ENCODE measurements at places on chromosomes 12 and 14.

GRCh38 chr14:100306998-100307765, 938 bp upstream of the SLC25A29 start:
- no peak for DNase-seq

DNA sequence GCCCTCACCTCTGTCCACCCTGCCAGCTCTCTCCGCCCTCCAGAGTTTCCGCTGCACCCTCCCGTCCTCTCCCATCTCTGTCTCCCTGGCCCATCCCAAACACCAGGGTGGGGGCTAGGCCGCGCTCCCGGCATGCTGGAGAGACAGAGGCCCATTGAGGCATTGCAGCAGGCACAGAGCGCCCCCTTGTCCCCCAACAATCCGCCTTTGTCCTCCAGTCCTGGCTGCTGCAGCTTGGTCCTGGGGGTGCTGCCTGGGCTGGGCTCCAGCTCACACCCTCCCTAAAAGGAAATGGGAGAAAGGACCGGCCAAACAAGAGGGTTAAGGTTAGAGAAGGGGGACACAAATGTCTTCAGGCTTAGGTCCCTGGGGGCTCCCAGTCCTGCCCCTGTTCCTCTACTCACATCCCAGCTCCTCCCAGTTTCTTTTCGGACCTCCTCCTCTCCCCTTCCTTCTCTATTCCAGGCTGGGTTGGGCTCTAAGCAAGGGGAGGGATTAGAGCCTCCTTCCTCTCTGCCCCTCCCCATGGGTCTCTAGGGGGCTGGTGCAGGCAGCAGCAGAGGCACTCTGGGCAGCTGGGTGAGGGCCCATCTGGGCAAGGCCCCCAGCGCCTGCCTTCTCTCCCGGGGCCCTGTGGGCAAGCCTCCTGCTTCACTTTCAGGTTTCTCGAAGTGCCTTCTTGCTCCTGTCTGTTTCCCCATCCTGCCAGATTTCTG, at the start of gene CMTM5:
Gene CMTM5 (plus strand): TSS at position 565 of the 716 bp plus-strand sequence. CDS start 206 bp downstream, outside the sequence.
- DNase-seq = no peak

GRCh38 chr14:88225721-88226120, 97.3 kb downstream of the KCNK10 start:
- no peak for DNase-seq

DNA sequence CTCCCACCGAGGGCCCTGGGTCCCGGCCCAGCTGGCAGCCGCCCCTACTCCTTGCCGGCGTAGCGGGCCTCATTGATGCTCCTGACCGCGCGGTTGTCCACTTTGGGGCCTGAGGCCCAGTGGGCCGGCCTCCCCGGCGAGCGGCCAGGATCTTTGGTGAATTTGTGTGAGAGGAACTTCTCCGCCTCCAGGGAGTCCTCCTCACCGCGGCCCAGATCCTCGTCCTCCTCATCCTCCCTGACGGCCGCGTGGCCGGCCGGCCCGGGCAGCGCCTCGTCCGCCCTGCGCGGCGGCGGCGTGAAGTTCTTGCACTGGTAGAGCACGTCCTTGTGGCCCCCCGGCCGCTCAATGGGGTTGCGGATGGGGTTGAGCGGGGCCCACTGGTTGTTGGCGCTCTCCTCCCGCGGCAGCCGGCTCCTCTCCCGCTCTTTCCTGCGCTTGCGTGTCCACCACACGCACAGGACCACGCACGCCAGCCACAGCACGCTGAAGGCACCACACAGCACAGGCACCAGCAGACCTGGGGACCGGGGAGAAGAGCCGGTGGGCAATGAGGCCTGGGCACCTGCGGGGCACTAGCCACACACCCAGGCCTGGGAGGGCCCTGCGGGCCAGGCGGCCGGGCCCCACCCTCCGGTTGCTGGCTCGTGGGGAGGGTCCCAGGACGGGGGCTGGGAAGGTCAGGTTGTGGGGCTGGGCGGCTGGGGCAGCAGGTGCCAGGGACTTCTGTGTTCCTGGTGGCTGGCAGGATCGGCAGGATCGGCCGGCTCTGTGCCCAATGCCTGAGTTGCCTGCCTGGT, 25.7 kb downstream of the JAG2 start:
- DNase-seq = no peak

GRCh38 chr12:90245391-90245790, 536.8 kb upstream of the ATP2B1 start:
- no peak for DNase-seq

- DNase-seq = no peak
These were observed 416.2 kb upstream of the CCDC196 start for GRCh38 chr14:66069830-66070541.

DNA sequence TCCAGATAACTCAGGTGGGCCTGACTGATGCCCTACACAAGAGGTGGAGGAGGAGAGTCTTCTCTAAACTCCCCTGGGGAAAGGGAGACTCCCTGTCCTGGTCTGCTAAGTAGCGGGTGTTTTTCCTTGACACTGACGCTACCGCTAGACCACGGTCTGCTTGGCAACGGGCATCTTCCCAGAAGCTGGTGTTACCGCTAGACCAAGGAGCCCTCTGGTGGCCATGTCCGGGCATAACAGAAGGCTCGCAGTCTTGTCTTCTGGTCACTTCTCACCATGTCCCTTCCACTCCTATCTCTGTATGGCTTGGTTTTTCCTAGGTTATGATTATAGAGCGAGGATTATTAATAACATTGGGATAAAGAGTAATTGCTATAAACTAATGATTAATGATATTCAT, 965.5 kb downstream of the TMEM121 start:
- no peak for DNase-seq

- no peak for DNase-seq
These were observed 30.6 kb upstream of the KICS2 start for GRCh38 chr12:64252681-64253080.

GRCh38 chr12:51434305-51434704, 9.7 kb downstream of the SLC4A8 start:
- no peak for DNase-seq

GRCh38 chr12:106249411-106250135, 1.8 kb upstream of the CKAP4 start:
- no peak for DNase-seq

Data from stimulated activated CD8-positive, alpha-beta memory T cell treated with anti-CD3 and anti-CD28 coated beads, Interleukin-4, amount 100 ng/mL, for 4 hours (primary cell).